ENCODE measurements at places on chromosomes 6 and 20.

DNA sequence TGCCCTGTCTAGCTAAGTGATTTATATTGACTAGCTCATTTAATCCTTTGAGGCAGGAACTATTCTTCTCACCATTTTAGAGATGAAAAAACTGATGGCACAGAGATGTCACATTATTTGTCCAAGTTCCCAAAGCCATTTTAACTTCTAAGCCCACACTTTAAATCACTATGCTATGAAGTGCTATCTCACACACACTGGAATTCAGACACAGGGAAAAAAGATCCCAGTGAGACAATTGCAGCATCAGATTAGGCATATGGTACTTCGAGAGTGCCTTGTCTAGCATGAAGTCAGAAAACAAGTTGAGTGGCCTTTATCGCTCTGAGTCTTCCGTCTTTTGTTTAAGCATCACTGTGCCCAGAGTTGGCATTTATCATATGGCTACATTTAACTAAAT, 54.1 kb upstream of the PDE7B start:
- DNase-seq, result no peak

GRCh38 chr6:52760105-52760765, 3.0 kb downstream of the GSTA2 start:
- DNase-seq, result no peak

DNA sequence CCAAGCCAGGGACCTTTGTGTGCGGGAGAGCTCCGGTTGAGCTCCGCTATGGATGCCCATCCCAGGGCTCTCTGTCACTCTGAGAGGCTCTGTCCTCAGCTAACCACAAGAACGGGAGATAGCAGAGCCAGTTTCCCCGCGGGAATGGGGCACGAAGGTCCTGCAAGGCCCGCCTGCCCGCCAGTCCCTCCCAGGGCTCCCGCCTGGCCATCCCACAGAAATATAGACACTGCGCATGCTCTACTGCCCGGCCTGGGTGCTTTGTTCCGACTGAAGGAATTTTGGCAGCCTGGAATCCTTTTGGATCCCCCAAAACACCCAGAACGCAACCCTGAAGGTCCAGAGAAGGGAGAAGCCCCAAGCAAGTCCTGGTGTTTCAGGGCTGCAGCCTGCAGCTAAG, 8.6 kb upstream of the DEFB110 start:
- DNase-seq, result no peak

DNA sequence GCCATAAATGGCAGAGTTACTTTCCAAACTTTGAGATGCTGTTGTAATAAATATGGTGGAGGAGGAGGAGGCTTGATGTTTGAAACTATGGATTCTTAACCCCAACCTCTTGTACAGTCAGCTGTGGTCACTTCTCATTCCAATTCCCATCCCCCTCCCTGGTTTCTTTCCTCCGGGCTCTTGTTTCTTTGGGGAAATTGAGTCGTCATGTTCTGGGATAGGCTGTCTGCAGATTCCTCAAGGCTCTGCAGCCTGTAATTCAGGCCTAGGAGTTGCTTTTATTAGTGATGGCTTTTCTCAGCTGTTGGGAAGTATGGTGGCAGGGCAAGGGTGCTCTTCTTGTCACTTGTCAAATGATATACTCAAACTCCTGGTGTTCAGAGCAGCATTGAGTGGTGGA, 2.6 kb downstream of the PTK7 start:
- DNase-seq, result no peak

DNA sequence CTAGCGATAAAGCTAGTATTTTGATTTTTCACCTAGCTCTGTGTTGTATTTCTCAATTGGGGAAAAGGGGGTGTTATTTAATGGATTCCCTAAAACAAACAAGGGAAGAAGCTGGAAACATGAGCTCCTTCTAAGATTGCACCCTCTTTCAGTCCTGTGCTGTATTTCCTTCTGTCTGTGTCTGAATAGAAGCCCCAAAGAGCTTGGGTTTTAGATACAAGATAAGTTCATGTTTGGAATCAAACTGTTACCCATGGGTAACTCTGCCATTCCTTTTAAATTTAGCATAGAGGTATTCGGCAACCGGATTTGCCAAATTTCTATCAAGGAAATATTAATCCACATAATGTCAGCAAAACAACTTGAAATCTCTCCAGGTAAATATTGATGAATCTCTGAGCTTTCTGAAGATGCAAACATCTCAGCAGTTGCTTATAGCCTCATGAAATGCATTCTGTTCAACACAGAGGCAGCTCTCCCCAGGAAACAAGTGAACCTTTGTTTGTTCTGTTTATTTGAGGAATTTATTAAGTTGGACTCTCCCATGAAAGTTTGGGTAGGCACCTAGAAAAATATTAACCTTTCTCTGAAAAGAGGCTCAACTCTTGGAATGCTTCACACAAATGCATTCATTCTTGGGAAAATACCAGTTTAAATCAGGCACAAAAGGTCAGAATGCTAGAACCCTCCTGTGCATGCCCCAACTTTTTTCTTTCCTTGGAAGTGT, 9.9 kb upstream of the SCGN start:
- DNase-seq, result no peak

DNA sequence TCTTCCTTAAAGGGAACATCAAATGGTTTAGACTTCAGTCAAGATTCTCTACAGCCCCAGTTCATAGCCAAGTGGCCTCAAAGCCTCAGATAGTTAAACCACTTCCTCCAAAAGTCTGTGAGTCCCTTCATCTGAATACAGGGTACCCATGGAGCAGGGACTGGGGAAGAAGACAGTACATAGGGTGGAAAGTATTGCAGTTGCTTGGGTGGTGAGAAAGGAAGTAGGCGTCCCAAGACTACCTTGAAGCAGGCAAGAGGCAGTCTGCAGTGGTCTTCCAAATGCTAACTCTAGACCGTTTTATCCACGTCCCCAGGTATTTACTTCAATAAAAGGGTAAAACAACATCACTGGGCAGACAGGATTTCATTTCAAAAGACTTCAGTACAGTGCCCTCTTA, 2.0 kb downstream of the FYN start:
- DNase-seq, result no peak

Measured in NCI-H2107 (cell line).